ENCODE measurements at places on chromosomes 12 and 14.

DNA sequence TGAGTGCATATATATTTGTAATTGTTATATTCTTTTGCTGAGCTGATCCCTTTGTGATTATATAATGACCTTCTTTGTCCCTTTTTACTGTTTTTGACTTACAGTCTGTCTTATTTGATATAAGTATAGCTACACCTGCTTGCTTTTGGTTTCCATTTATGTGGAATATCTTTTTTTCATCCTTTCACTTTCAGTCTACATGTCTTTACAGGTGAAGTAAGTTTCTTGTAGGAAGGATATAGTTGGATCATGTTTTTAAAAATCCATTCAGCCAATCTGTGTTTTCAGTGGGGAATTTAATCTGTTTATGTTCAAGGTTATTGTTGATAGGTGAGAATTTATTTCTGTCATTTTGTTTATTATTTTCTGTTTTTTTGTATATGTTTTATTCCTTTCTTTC is 12.1 kb downstream of the GZMH start:
- no peak for DNase-seq

DNA sequence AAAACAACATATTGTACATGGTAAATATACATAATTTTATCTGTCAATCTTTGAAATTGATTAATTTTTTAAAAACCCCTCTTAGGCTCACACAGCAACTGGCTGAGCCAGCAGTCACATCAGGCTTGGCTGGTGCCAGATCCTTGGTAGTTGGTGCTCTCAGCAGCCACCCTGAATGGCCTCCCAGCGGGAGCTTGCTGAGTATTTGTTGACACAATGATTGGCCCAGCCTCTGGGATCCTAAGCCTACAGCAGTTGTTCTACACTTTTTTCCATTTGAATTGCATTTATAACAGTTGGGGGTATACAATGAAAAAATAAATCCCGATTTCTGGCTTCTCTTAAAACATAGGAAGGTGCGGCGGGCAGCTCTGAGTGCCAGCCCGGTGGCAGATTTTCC is 11.1 kb downstream of the PRKAB1 start:
- peak; percentile 62 for DNase-seq

GRCh38 chr12:5033883-5034282 is 9.8 kb upstream of the KCNA5 start:
- no peak for DNase-seq

DNA sequence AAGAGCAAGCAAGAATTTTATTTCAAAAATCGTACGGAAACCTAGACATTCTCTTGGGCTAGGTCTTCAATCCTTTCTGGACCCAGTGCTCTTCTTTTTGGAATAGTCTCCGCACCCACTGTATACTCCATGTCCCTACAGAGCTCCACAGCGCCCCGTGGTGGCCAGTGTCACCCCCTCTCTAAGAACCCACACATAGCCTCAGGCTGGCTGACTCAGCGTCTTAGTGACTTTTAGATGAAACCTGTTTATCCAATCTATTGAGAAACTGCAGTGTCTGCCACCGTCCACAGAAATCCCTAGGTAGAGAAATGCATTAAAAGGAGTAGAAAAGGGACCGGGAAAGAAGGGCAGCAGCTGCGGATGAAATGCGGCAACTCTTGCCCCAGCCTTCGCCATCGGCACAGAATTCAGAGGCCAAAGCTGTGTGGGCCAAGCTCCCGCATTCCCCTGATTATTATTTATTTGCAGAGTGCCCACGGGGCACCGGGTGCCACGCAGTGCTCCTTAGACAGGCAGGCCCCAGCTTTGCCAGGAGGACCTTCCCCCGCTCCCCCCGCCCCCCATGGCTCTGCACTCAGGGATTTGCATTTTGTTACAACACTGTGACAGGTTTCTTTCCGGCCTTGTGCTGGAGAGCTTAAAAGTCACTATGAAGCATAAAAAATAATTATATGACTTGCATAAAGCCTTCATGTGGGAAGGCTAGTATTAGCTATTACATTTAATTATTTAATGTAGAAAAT is 170.1 kb upstream of the FKBP4 start:
- no peak for DNase-seq

- DNase-seq: peak; percentile 98
These were observed 58.6 kb downstream of the SLC38A1 start for GRCh38 chr12:46209914-46210872.

GRCh38 chr14:68884031-68885030 is 91.5 kb upstream of the ZFP36L1 start:
- DNase-seq: peak; percentile 65

DNA sequence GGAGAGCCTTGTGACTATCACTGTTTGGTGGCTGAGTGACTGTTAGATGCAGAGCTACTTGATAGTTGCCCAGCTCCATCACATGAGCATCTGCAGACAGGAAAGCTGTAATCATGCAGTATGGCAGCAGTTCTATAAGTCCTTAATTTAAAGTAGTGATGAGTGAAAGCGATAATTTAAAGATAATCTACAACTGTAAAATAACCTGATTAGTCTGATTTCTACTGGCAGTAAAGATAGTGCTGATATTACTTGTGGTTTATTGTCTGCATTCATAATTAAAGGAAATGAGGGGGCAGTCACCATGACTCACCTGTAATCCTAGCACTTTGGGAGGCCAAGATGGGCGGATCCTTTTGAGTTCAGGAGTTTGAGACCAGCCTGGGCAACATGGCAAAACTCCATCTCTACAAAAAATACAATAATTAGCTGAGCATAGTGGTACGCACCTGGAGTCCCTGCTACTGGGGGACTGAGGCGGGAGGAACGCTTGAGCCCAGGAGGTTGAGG is 41.2 kb upstream of the PLEKHD1 start:
- no peak for DNase-seq

Data from NCI-H2029 (cell line).